Aorta (tissue), 5 donors: ENCODE measurements at places on chromosomes 2 and 18.
A peak's percentile ranks its signal among the peaks of the same experiment; 100 is the strongest.

DNA sequence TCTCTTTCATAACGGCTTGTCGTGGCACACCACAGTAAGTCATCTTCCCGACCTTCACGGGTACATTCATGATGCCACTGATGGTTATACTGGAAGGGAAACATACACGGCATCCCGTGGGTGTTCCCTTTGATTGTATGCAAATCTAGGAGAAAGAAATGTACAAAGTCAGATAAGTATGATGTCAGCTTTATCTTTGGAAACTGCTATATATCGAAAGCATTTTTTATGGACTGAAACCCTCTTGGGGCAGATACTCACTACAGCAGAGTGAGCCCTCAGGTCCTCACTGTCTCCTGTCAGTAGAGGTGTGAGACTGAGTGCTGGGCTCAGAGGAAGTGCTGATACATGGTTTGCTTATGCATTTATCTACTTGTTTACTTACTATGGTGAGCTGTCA is 20.4 kb downstream of the PLA2R1 start:
- no peak for DNase-seq

GRCh38 chr2:236552581-236553363 is 16.9 kb upstream of the ACKR3 start:
- DNase-seq: no peak

DNA sequence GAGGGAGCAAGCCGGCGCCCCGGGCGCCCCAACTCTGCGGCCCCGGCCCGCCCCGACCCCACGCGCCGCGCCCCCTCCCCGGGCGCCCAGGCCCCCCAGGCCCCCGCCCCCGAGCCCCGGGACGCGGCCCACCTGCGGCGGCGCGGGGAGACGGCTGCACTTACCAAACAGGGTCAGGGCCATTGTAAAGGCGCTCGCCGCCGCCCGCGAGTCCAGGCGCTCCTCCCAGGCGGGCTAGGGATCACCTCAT is 526 bp downstream of the CHN1 start:
- DNase-seq: no peak

DNA sequence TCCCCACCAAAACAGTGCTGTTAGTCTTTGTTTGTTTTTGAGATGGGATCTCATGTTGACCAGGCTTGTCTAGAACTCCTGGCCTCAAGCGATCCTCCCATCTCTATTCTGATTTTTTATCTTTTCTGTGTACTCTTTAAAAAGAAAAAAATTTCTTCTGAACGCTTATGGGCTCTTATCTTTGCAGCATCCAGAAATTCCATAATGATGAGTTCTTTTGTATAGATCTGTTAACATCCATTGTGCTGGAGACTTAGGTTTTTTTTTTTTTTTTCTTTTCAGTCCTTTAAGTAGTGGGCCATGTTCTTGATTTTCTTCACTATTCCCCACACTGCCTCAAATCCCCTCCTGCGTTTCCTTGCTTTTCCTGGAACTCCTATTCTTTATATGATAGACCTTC is 31.0 kb downstream of the RBBP8 start:
- DNase-seq: no peak

DNA sequence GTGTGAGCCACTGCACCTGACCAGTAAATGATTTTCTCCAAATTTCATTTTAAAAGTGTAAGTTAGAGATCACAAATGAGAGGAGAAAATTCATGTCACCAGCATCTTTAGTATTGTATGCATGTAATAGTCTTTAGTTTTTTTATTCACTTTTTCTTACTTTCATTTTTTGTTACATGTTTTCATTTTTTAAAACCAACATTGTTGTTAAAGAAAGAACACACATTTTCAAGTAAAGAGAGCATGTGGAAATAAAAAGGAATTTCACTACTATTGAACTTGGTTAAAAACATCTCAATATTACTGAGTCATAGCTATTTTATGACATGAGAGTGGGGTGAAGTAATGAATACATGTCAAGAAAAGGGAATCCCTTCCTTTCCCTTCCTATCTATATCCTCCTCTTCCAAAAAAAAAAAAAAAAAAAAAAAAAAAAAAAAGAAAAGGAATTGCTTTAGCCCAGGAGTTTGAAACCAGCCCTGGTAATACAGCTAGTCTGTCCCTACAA is 29.1 kb upstream of the PMAIP1 start:
- DNase-seq: no peak

GRCh38 chr2:164952057-164952702 is 3.1 kb downstream of the SLC38A11 start:
- DNase-seq: no peak

DNA sequence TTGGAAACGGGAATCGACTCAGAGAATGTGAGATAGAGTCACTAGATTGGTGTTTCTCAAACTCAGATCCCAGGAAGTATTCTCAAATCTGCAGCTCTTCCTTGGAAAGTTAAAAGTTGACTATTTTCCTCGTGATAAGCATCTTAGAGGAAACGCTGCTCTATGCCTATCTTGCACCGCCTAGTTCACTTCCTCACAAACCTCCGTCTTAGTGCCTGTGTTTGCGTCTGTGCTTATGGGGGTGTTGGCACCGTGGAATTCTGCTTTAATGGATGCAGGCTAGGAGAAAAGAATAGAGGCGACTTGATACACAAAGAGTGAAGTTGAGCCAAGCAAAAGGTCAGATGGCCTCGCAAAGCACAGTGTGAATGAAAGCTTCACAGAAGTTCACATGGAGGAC is 255.3 kb upstream of the ID2 start:
- no peak for DNase-seq

DNA sequence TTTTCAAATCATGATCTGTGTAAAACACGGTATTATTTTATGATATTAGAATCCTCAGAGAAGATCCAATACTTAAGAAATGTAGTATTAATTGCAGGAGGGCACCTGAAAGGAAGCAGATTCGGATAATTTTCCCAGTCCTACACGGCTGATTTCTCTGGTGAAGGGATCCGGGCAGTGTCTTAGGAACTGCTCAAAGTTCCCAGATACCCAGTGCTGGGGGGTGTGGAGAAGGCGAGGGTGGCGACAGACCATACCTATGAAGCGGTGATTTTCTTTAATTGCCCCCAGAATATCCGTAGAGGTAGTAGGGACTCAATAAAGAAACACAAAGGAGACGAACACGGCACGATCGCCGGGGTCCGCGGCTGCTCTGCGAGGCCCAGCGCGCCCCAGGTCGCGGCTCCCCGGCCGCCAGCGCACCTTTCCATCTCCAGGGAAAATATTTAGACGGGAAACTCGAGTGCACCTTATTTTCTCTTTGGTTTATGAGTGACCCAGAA is 1.4 kb upstream of the SOX11 start:
- no peak for DNase-seq

DNA sequence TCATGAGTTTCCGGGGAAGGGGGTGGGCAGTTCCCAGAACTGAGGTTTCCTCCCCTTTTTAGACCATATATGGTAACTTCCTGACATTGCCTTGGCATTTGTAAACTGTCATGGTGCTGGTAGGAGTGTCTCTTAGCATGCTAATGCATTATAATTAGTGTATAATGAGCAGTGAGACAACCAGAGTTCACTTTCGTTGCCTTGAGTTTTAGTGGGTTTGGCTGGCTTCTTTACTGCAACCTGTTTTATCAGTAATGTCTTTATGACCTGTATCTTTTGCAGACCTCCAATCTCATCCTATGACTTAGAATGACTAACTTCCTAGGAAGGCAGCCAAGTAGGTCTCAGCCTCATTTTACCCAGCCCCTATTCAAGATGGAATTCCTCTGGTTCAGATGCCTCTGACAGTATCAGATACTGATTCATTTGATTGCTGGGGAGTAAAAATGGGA is 447.3 kb downstream of the XIRP2 start:
- DNase-seq: no peak

DNA sequence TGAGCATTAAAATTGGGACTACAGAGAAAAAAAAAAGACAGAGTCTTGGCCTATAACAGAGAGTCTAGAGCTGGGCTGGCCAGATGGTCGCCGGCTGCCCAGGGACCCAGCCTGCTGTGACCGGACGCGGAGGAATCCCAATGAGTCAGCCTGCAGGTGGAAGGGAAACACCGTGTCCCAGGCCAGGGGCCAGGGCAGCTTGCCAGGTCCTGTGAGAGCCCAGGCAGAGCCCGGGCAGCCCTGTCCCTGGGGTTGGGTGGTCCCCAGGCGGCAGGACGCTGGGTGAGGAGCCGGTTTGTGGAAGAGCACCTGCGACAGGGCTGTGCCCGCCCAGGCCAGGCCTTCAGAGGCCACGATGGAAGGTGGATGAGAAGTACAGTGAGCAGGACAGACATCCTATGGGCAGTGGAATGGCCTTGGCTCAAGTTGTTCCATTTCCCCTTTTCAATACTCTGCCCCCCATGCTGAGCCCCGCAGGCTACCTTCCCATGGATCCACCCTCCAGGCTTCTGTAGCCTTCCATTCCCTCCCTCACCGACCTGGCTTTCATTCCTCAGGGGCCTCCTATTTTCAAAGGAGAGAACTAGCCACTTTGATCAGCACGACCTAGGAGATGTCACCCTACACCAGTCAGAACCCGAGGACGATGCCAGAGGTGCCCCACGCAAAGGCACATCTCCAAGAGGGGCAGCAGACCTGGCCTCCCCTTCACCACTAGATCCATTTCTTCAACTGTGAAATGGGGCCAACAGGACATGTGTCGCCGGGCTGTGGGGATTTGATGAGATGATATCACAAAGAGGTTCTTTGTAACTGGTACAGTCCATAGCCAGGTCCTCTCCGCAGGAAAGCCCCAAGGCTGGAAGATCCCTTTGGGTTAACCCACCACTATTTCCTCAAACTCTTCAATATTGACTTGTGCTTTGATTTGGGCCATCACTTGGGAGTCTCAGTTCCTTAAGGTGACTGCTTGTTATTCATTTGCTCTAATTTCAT is 87.5 kb downstream of the POLR1A start:
- DNase-seq: peak; percentile 63

DNA sequence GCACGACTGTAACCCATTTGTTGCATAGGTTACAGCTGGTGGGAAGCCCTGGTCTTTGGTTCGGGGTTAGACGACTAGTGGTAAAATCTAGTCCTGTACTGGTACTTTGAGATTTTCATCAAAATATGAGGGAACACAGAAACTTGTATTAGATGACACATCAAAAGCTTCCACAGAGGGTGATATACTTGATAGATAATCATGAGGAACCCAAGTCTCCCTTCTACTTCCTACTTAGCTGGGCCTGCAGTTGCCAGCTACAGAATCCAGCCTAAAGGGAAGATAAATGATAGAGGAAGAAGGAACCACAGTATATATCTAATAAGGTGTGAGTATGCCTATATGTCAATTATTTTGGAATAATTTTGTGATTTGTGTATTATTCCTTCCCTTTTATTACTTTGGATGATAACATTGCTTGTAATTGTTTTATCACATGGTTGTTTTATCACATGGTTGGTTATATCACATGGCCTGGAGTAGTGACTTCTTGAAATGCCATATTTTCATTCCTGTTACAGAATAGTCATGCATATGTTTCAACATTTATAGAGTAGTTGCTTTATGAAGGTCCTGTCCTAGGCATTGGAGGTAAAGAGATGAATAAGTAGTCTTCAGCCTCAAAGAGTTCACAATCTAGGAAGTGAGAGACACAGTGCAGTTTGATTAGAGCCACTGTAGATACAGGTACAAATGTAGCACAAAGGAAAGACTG is 2.9 kb downstream of the AGPS start:
- DNase-seq: no peak

- peak; percentile 54 for DNase-seq
Observed at GRCh38 chr18:48827291-48828193, 123.2 kb downstream of the SMAD7 start.

- no peak for DNase-seq
Observed at GRCh38 chr2:86201671-86202335, 2.5 kb downstream of the MRPL35 start.

DNA sequence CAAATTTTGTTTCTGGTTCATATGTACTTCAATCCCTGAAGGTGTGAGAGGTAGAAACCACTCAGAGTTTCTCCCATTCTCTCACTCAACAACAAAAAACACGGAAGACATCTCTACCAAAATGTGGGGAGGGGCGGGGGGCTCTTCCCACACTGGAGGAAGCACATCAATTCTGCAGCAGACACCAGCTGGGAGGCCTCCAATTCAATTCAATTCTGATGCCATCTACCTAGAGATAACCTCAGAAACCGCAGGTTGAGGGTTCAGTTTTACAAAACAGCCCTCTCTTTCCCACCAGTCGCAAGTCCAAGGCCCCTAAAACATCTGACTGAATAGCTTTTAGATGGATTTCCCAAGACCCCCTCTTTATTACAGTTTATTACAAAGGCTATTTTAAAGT is 7.0 kb upstream of the MCFD2 start:
- no peak for DNase-seq

GRCh38 chr2:191950132-191950874 is 103.4 kb upstream of the CAVIN2 start:
- DNase-seq: no peak

- no peak for DNase-seq
Observed at GRCh38 chr2:102424754-102425153, 1.8 kb downstream of the IL18RAP start.

DNA sequence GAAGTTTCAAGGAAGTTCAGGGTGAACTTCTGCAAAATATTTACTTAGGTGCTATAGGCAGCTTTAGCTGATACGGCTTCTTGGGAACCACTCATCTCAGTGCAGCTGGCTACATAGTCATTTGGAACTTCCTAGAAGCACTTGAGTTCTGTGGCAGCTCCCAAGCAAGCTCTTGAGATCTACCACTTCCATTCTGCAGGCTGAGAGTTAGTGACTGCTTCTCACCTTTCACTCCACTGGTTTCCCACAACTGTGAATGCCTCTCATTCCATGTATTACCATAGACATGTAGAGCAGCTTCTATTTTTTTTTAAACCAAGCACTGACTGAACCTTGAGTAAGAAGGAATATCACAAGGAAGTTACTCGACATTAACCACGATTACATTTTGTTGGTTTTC is 994.1 kb upstream of the ACVR2A start:
- no peak for DNase-seq

GRCh38 chr2:222693837-222694236 is 22.4 kb downstream of the MOGAT1 start:
- DNase-seq: no peak

- no peak for DNase-seq
Observed at GRCh38 chr2:55048508-55049042, 1.7 kb downstream of the RTN4 start.

DNA sequence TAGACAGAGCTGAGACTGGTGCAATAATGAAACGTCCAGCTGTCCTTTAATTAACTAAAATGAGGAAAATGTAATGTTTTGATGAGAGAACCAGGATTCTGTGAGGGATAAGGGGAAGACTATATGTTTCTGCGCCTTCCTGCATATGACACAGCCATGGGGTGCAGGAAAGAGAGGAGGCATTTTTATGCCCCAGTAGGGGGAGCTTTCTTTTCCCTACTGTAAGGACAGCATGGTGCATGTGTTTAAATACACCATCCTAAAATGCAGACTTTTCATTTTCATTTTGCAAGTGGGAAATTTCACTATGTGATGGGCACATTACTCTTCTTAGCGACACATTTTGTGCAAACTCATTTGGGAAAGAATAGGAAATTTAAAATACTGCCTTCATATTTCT is 446.1 kb downstream of the ARHGAP15 start:
- no peak for DNase-seq

GRCh38 chr2:215418064-215418963 is 17.6 kb downstream of the FN1 start:
- DNase-seq: no peak
